ENCODE measurements at places on chromosomes 16 and 17.

DNA sequence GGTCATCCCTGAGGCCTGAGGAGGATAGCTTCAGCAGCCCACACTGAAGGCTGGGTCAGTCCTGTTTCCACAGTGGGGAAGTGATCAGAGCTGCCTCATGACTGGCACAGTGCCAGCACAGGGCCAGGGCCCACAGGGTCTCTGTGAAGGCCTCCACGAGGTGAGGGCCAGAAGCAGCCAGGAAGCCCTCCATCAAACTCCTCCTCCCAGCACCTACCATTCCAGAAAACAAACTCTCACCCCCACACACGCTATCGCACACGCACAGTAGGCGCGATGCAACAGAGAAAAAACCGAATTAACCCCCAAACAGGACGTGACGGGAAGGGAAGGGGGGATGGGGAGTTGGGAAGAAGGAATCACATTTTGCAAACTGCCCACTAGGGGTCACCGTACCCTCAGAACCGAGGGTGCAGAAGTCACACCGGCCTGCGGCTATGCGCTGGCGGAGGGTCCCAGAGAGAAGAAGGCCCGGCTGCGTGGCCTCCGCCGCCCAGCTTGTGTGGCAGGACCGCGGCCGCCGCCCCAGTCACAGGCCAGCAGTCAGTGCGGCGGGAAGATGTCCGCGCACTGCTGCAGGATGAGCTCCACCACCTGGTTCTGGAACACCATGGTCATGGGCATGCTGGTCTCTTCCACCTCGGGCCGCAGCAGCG lies 37.6 kb downstream of the ARHGAP27 start:
- DNase-seq, result peak; percentile 41

DNA sequence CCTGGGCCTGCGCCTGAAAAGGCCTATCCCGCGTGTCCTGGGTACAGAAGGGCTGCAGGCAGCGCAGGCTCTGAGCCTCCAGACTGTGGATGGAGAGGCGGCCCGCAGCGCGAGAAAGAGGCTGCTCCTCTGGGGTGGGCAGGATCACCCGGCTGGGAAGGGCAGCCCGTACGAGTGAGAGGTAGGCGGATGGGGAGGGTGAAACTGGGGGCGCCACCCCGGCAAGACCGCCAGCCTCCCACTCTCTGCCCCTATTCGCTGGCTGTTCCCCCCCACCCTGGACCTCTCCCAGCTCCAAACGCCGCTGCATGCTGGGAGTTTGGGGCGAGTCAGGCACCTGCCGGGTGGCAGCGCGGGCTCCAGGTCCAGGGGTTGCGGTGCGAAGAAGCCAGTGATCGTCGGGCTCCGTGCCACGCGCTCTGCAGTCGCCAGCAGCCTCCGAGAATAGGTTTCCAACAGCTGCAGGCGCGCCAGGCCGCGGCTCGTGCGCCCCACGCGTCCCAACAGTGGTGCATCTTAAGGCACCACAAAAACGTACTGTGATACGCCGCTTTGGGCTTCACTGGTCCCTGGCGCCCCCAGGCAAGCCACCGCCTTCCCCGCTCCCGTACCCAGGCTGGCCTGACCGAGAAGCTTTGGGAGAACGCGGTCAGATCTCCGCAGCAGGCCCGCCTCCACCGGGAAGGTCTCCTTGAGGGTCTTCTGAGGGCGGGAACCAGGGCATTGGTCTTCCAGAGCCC lies 1.1 kb downstream of the NOXO1 start:
- DNase-seq, result no peak

DNA sequence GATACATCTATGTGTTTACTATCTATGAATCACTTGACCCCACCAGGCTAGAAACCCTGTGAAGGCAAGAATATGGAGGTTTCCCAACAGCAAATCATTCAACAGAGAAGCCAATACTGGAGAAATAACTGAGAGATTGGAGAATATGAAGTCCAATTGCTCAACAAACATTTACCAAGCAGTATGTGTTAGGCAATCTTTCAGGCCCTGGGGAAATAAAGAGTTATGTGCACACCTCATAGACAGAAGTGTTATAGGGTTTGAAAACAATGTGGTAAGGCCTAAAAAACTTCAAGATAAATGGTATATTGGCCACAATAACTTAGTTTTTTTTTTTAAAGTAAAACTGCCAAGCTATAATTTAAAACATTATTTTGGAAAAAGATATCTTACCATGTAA lies 1245.8 kb downstream of the CDH11 start:
- no peak for DNase-seq

DNA sequence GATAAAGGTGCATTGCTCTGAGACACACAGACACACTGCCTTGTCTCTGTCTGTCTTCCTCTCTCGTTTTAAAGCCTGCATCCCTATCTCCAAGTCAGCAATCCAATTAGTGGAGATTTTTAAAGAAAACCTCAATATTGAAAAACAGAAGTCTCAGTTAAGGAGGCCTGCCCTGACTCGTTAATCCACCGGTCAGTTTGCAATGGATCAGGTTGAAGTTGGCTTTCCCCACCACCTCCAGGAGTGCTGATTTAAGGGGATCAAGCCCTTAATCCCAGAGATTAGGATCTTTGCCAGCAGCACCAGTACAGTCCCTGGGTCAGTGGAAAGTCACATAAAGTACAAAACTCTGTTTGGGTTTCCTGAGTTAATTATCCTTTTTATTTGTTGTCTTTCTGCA lies 271.1 kb upstream of the ASIC2 start:
- no peak for DNase-seq

DNA sequence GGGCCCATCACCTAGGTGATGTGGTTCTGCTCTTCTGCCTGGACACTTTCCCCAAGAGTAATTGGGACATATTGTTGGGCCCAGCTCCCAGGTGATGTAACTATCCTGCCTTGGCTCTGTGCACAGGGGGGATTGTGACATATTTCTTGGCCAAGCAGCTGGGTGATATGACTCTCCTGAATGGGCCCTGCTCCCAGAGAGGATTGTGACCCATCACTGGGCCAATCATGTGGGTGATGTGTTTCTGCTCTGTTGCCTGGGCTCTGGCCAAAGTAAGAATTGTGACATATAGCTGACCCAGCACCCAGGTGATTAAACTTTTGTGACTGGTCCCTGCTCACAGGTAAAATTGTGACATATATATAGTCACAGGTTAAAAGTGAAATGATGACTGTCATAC lies 1904.9 kb downstream of the TP53TG3F start:
- DNase-seq, result no peak

DNA sequence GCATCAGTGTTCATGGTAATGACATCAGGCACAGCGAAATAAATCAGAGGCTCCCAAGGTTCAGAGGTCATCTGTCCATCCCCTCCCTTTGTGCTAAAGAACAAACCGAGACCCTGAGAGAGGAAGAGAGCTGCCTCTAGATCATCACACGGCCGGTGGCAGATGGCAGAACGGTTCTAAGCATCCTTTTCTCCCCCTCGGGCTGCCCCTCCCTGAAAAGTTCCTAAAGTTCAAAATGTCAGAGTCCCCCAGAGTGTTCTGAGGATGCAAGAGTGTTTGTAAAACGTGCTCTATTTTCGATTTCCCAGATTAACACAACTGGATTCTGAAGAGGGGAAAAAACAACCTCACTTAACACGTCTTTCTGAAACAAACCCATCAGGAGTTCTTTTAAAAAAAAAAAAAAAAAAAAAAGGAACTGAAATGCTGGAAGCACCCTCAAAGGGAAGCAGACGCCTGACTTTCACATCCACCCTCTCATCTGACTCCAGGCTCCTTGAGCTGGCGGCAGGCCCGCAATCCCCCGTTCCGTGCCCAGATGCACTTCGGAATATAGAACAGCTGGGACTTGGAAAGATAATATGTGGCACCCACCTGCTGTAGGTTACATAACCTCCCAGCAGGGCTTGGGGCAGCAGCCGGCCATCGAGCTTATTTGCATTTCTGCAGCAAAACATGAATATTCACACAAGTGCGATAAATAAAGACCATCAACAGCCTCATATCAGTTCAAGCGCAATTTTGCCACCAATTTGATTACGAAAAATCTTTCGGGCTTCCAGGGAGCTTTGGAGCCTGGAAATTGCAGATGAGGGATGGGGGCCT lies 115.5 kb upstream of the SMURF2 start:
- peak; percentile 93 for DNase-seq

Measured in MV-4-11 (cell line).